ENCODE measurements at places on chromosomes 5 and 9.

- DNase-seq, result peak; percentile 76
Observed at GRCh38 chr5:148746826-148747535, 79.4 kb upstream of the ADRB2 start.

DNA sequence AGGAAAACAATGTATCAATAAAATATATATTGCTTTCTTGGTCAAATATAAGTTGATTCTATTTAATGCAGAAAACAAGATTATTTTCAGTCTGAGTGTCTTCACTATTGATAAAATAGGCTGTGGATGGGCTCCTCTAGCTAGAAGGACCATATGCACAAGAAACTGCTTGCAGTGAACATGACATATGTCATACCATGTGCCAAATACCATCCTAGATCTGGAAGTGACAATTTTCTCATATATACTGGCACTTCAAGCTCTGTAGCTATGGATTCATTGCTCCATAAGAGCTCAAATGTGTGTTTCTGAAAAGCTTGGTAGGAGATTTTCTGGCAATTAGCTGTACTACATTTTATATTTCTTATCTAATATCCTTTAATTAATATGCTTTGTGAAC is 95.6 kb upstream of the CDH6 start:
- DNase-seq, result no peak

DNA sequence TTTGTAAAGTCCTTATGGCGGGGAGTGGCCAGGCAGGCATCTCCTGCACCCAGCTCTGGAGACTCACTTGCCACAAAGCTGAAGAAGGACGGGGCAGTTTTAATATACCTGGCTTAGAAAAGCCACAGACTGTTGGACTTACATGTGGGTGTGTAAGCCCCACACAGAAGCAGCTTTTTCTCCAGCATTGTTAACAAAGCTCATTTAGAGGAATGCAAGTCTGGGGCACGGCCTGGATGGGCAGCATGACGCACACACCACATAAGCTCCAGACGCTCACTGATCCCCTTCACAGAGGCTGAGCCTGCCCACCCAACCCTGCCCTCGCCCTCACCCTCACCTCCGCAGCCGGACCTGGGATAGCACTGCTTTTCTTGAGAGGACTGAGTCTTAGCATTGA is 58.0 kb upstream of the PDE8B start:
- DNase-seq, result no peak

GRCh38 chr5:143431789-143432188 is 28.3 kb upstream of the NR3C1 start:
- no peak for DNase-seq

DNA sequence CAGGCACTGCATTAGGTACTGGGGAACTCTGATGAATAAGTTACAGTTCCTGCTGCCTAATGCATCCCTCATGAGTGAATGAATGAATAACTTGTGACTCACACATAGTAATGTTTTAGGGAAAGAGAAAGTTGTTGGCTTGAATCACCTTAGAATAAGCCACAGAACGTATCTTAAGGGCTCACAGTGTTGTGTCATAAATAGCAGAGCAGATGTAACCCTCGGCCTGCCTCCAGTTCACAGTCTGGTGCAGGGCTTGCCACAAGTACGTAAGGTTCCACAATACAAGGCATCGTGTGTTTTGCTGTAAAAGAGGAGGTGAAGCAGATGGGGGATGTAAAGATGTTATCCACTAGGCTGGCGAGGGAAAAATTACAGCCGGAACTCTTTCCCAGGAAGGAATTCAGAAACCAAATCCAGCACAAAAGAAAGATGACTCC is 218.7 kb downstream of the TRPM3 start:
- peak; percentile 98 for DNase-seq

DNA sequence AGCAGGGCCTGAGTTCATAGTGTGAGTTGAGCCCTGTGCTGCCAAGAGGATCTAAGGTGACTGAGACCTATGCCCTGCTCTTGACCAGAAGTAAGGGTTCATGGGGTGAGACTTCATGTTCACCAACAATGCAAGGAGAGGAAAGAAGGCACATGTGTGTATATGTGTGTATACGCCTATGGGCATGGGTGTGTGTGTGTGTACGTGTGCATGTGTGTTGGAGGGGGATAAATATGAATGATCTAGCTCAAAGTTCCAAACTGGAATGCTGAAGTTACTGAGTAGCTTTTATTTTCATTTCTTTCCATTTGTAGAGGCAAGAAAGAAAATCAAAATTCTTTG is 25.6 kb upstream of the HAND1 start:
- no peak for DNase-seq
